ENCODE measurements at places on chromosomes 6 and 20. TPM values are rescaled to one million over a fixed set of nuclear protein-coding genes. Genes with fewer than 3 reads are reported as not detected.

RAMACL gene
- total RNA-seq: under 0.01 TPM

CALHM4 gene
- total RNA-seq: not detected

HMGCLL1 gene
- 0.34 TPM for total RNA-seq

PDE10A gene
- total RNA-seq: 0.34 TPM

CALHM6 gene
- 1.8 TPM for total RNA-seq

PRDM1 gene
- 1.6 TPM for total RNA-seq

KIF13A gene
- total RNA-seq: 14.7 TPM

NKX2-4 gene
- total RNA-seq: not detected

MAPK14 gene
- total RNA-seq: 36.7 TPM

FNDC1 gene
- 0.17 TPM for total RNA-seq

PLG gene
- not detected for total RNA-seq

MRPL14 gene
- 63.8 TPM for total RNA-seq

NOX3 gene
- not detected for total RNA-seq

ZSCAN23 gene
- 1.5 TPM for total RNA-seq

OR2B6 gene
- not detected for total RNA-seq

TGM2 gene
- total RNA-seq: 38.3 TPM

ALDH8A1 gene
- total RNA-seq: 0.15 TPM

Data from bronchus fibroblast of lung (primary cell).